ENCODE measurements at places on chromosomes 1 and 21.
A peak's percentile ranks its signal among the peaks of the same experiment; 100 is the strongest.

DNA sequence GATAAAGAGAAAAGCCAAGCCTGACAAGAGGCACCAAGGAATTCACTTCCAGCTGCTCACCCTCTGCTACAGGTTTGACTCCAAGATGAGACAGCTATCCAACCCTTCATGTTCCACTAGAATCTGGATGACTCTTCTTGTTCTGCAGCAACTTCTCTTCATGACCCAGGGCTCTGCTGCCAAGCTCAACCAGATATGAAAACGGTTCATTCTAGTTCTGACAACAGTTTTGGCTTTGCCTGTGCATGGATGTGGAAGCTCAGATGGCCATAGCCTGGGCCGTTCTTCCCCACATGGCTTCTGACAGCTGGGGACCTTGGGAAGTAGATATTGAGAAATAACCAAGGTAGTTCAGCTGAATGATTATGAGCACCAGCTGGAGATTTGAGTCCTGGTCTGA lies 13.7 kb downstream of the PI4KB start:
- no peak for DNase-seq

- no peak for DNase-seq
Measured at GRCh38 chr1:247494767-247495166, 36.9 kb upstream of the OR2B11 start.

- DNase-seq, result peak; percentile 57
Measured at GRCh38 chr1:116817582-116818064, 63.4 kb downstream of the CD2 start.

DNA sequence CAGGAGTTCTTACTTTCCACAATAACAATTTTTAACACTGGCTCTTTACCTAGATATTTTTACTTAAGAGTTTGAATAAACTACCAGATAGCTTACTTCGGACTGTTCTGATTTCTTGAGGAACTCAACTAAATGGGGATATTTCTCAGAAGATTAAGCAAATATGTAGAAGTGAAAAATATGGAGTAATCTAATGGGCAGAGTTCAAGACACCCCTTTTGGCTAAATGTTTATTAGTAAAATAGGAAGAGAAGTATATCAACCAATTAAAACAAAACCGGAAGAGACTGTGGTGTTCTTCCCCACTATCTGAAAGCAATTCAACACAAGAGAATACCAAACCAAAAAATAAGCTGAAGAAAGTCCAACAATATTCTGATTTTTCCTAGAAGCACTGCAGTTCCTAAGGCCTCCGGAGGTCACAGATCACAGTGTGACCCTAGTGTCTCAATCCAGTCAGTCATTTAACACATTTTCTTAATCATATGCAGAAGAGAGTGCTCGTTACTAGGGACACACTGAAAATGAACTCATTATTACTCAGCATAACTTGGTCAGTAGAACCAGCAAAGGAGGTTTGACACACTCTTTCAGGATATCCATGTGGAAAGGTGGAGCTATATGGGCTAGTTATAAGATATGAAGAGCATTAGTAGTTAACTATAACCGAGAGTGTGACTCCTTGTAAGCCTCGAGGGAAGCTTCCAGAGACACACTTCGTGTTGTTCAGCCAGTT lies 5.2 kb downstream of the SIPA1L2 start:
- DNase-seq, result no peak

DNA sequence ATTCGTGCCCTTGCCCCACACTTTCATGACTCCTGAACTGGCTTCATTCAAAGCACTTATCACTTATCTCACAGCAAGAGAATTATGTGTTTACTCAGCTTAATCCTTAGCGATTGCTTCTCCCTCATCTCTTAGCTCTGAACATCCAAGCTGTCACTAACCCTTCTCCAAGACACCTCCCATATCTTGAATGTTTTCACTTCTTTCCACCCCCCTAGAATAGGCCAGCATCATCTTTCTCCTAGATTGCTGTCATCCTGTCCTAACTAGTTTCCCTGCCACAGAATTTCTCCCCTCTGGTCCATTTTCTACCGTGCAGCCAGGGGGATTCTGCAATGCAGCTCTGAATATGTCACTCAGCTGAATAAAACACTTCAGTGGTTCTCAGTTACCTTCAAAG lies 68.6 kb upstream of the SPATA6 start:
- DNase-seq, result no peak

GRCh38 chr1:80369780-80370179 lies 1363.2 kb upstream of the ADGRL4 start:
- no peak for DNase-seq

GRCh38 chr1:6001992-6002576 lies 9.9 kb upstream of the NPHP4 start:
- DNase-seq, result no peak

DNA sequence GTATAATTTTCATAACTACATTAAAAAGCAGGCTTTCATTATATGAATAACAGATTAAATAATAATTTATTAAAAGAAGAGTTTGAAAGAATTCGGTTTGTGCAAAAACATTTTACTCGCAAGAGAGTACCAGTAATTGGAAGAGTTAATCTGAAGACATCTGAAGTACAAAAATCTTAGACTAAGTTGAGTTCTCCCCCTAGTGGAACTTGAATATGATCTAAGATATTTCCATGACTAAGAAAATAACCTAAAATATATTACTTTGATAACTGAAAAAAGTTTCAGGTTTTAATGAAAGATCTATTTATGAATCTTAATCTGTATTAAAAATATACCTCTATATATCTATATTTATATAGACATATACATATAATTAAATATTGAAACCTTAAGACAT lies 112.5 kb upstream of the GFI1 start:
- DNase-seq, result peak; percentile 45

- no peak for DNase-seq
Measured at GRCh38 chr1:47183308-47184089, 6.3 kb downstream of the PDZK1IP1 start.

DNA sequence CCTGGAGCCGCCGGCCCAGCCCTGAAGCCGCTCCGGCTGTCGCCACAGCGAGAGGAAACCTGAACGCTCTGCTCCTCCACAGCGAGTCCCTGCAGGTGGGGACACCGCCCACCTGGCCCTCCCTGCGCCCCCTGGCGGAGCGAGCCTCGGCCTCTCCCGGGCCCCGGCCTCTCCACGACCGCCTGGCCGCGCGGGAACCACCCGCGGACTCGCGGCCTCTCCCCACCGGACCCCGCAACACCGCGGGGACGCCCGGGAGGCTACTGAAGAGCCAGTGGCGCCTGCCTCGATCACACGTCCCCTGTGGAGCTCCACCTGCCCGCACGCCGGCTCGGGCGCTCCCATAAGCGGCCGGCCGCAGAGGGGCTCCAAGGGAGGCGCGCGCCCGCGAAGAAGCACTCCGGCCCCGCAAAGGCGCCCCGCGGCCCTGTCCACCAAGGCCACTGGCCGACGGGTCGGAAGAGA lies 109.6 kb downstream of the KCNN3 start:
- DNase-seq, result peak; percentile 61

DNA sequence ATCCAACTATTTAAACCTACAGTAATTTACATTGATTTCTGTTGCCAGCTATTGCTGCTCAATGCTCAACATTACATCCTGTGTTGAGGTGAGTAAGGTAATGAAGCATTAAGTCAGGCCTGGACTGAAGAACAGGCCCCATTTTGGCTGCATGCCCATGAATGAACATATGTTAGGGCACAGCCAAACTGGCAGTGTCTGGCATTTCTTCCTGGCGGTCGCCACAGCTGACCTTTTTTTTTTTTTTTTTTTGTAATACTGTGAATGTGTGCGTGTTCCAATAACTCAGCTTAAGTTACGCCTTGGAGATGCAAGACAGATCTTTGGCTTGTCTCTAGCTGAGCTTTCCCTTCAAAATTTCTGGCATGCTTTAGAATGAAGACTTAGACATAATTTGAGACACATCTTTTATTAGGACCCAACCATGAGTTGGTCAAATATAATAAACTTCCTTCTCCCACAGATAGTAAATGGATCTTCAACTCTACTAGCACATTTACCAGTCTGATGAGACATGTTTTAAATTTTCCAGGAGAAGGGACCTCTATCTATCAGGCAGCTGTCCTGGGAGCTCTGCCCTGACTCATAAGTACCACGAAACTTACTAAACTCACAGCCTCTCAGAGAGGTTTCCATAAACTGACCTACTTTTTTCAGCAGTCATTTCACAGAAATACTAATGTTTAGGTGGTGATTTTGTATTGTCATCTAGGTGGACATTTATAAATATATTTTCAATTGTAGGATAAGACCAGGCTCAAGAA lies 341.1 kb upstream of the RUNX1 start:
- peak; percentile 47 for DNase-seq

DNA sequence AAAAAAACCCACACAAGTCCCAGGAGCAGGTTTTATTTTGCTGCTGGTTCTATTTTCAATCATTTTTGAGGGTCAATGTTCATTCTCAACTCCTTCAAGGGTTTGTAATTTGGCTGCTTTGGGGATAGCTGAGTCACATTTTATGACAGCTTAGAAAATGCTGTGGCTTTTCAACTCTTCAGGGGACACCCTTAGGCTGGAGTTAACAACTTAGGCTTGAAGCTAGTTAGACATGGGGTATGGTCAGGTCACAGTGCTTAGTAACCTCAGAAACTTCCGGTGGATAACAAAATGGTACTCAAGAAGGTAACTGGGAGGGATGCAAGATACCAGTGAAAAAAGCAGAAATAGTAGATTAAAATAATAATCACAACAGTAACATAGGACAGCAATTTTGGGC lies 308.8 kb downstream of the HHIPL2 start:
- DNase-seq, result no peak

DNA sequence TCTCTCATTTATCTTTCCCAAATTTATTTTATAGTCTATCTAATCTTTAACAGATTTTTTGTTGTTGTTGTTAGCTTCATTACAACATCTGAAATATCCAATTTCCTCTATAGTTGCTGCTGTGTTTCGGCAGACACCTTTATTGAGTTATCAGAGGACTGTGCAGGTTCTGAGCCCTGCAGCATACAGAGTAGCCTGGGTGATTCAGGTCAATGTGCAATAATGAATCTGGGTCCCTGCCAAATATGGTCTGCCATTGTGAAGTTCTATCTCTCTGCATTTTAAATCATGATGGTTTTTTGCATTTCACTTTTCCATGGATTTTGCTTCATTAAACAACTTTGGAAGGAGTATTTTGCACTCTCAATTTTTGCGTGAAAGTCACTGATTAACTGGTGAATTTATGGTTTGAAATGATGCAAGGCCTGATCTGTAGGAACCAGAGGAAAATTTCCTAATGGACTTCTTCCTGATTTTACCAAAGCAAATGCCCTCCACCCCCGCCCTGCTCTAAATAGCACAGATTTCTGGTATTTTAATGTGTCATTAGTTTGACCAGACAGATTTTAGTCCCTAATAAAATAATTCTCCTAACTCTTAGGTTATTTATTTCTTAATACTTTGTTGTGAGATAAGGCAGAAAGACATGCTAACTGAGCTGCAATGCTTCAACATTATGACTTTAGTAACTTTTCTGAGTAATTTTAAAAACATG lies 402.3 kb downstream of the PTBP2 start:
- DNase-seq, result peak; percentile 6

DNA sequence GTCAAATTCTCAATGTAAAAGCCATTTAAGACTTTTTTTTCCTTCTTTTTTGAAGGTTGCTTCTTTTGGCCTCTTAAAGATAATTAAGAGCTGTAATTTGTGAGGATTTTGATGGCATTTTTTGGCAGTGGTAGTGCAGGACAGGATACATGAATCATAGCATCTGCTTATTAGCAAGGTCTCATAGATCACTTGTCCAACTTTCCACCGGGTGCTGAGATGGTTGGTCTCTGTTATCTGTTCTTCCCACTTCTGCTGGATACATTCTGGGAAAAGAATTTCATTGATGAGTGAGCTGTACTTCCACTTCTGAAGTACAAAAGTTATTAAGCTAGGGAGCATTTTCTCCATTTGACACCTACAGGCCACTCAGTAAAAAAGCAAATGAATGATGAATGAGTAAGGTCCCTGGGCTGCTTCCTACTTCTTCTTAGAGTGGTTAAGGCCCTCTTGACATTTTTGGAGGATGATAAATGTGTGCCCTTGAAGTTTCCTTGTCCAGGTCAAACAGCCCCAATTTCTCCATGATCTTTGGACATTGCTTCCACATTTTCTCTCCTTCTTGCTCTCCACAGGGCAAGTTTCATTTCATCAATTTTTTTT lies 100.6 kb downstream of the ROR1 start:
- DNase-seq, result peak; percentile 39

DNA sequence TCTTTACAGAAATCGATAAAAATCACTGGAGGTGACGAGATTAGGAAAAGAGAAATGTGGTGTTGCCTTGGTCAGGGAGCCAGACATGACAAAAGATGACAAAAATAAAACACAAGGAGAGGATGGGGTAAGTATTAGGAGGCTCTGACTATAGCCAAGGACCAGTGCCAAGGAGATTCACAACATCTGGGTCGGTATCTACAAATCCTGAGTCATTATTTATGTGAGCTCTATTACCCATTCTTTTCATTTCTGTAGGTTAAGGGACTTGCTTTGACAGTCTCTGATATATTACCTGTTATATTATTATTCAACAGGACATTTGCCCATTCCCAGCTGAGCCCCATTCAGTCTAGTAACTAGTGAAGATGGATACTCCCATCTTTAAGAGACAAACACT lies 120.8 kb downstream of the TYW3 start:
- no peak for DNase-seq

Measured in GM03348 (cell line).